Activated naive CD8-positive, alpha-beta T cell treated with anti-CD3 and anti-CD28 coated beads, Interleukin-2, amount 50 U/mL, for 16 hours (primary cell): ENCODE measurements at places on chromosomes 7 and 10.

DNA sequence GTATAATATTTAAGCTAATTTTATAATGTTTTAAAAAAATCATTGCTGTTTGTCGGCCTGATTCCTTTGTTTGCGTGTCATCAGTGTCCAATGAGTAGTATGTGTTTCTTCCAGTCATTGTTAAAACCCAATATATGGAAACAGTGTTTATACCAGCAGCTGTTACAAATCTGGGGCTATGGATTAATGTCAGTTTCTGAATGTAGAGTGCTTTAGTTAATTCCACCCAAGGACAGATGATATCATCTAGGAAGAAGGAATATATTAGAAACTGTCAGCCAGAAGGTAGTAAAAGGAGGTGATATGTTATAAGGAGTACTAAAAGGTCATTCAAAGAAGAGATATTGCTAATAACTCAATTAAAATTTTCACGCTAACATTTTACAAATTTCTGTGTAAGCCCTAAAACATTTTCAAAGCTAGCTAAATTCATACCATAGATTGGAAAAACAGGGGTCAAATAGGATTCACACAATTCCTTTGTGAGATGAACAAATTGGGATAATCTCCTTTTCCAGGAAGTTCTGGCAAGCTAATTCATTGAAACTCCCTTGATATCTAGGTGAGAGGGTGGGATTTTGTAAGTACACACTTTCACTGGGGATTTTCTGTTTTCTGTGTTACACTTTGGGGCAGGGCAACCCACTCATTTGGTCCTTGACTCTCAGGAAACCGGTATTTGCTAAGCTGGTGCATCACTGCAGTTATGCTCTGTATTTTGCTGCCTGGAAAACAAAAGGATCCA is 448.8 kb downstream of the LRMDA start:
- DNase-seq, result no peak

- DNase-seq, result no peak
Measured at GRCh38 chr10:28677888-28678686, 766 bp downstream of the BAMBI start.

DNA sequence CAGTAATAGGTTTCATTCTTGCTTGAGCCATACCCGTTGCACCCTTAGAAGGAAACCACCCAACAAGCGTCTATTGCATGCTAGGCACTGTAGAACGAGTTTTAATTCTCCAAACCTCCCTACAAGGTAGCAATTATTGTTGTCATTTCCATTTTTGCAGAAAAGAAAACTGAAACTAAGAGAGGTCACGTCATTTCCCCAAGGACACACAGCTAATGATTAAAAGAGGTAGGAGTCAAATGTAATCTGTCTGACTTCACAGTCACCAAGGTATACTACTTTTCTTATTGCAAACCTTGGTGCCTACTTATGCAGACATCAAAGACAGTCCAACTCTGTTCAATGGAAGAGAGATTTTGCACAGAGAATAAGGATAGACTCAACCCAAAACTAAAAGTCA is 49.1 kb upstream of the C1QL3 start:
- DNase-seq, result no peak

DNA sequence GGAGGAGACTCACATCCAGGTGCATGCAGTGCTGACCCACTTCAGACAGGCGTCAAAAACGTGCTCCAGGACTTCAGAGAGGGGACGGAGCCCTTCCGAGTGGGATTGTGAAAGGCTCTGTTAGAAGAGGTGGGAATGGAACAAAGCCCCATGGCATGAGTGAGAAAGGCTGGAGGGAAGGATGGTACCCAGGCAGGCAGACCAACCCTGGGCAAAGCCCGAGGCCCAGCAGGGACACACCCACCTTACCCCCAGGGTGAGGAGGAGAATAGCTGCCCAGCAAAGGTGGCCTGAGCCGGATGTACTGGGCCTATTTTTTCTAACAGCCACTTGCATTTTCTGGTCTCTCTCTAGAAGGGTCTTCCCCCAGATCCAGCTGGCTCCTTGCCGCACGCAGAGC is 14.8 kb downstream of the CHAT start:
- DNase-seq, result no peak

- DNase-seq, result no peak
Measured at GRCh38 chr7:138352570-138353461, 107.2 kb upstream of the TRIM24 start.

DNA sequence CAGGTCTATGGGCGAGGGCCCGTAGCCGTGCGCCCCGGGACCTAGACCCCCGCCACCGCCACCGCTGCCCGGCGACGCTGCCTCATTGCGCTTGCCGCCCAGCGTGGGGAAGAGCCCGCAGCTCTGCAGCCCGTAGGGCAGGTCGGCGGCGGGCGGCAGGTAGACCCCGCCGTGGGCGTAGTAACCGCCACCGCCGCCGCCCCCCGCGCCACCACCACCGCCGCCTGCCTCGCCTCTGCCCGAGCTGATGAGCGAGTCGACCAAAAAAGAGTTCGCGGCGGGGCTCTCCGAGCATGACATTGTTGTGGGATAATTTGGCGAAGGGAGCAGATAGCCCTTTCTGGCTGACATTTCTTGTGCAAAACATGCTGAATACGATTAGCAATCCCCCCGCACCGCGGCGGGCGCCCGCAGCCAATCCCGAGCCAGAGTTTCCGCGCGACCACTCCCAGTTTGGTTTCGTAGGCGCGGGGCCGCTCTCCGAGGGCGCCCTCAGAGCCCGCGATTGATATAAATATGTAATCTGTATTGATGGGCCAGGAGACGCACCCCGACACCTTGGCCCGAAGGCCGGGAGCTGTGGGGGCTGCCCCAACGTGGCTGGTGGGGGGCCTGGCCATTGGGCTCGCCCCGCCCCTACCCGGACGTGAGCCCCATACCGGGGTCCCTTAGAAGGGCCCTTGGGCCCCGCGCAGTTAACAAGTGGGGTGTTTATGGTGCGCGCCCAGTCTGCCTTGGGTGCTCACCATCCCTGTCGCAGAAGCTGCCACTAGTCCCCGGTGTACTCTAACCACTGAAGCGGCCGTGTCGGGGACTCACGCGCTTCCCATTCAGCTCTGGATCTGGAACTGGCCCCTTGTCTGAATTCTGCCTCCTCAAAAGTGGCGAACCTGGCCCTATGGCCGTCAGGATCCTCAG is at the start of gene HOXA10:
Gene HOXA10, minus strand, starts transcription at position 365 of the 918 bp plus-strand sequence. Its CDS starts 14 bp downstream, at position 351.
- no peak for DNase-seq

DNA sequence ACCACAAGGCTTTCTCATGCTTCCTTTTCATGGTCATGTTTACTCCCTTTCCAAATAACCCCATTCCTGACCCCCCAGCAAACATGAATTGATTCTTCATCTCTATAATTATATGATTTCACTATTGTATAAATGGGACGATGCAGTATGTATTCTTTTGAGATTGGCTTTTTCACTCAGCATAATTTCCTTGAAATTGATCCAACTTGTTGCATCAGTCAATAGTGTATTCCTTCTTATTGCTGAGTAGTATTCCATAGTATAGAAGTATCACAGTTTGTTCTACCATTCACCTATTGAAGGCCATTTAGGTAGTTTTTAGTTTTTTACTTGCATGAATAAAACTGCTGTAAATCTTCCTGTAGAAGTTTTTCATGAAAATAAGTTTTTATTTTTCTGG is 264.7 kb downstream of the BAMBI start:
- DNase-seq, result no peak

DNA sequence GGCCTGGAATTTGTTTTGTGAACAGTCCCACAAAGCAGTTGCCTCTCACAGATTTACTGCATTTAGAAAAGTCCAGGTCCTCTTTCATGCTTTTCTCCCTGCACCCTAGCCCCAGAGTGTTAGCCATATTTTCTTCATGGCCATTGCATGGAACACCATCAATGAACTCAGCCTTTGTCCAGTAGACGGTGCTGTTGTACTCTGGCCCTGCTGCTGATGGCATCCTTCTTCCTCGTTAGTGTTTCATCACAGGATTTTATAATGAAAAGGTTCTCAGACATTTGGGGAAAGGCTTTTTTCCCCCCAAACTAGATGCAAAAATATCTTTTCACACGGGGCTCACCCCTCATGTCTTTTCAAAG is 93.0 kb upstream of the SLC25A13 start:
- no peak for DNase-seq

DNA sequence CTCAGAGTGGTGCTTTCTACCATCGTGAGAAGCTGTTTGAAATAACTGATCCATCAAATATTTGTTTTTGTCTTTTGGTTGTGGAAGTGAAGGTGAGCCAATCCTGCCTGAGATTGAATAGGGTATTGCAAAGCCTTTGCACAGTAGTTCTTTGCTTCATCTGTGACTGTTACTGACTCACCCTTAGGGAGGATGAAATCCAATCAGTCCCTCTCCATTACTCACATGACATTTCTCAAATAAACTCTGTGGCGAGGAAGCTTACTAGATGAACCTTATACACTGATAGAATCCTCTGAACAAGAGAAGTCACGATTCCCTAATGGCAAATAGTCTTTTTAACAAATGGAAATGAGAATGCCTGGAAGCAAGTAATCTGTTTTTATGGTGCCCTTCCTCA is 31.9 kb downstream of the HEPACAM2 start:
- DNase-seq, result no peak

DNA sequence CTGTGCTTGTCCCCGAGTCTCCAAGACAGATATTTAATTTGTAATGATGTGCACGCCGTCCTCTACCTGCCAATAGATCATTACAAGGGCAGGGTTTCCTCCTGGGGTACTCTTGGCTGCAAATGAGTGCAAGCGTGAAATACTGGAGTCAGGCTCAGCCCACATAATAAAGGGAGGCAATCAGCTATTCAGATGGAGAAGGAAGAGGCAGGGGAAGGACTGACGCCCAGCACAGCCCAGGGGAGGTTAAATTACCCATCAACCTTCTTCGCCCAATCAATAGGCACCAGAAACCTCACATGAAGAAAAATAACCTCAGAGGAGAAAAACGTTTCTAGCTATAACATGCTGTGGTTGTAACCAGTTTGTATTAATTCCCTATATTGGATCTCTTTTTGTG is 544.9 kb upstream of the ADARB2 start:
- DNase-seq, result no peak

GRCh38 chr10:14123139-14123538 is 207.6 kb downstream of the FRMD4A start:
- no peak for DNase-seq

GRCh38 chr7:151309311-151309710 is 32.3 kb upstream of the NUB1 start:
- DNase-seq, result no peak

GRCh38 chr10:113071446-113071845 is 121.4 kb downstream of the TCF7L2 start:
- no peak for DNase-seq

DNA sequence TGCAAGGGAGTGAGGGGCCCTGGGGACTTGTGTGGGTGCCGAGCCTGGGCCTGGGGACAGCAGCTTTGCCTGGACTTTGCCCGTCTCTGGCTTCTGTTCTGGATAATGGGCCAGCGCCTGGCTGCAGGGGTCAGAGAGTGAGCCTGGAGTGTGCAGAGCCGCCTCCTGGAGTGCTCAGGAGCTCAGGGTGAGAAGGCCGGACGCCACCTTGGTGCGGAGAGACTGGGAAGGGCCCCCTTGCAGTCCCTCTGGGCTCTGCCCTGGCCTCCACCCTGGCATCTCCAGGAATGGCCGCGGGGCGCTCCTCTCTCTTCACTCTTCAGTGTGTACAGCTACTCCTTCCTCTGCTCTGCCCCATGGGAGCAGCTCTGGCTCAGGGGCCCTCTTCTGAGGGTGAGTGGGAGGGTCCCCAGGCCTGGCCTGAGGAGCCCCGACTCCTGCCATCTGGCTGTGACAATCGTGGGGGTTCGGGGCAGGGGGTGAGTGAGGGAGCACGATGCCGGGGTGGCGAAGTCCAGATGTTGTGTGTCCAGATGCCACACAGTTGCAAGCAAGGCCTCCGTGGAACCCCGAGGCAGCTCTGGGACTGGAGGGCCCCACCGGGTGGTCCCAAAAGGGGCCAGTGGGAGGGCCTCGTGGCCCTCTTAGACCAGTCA is 187.1 kb downstream of the DNAJB6 start:
- no peak for DNase-seq

DNA sequence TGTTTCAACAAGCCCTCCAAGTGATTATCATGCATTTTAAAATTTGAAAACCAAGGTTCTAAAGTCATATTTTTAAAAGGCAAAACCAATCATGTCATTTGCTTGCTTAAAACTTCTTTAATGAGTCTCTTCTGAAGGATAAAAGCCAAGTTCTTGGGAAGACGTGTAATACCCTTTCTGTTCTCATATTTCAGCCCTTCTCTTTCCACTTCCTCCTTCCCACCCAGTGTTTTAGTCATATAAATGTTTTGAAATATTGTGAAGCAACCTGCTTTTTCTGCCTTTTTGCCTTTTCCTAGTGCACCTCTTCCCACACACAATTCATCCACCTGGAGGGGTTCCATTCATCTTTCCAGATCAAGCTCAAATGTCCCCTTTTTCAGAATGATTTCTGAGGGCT is 211.1 kb upstream of the LRRTM3 start:
- DNase-seq, result no peak

GRCh38 chr7:2934984-2935740 is 91.1 kb upstream of the GNA12 start:
- DNase-seq, result no peak

GRCh38 chr10:34046506-34047034 is 712.1 kb upstream of the NRP1 start:
- DNase-seq, result no peak

- DNase-seq, result no peak
Measured at GRCh38 chr7:140054751-140055150, 8.0 kb downstream of the PARP12 start.

- no peak for DNase-seq
Measured at GRCh38 chr10:114938856-114939193, 830 bp downstream of the TRUB1 start.

DNA sequence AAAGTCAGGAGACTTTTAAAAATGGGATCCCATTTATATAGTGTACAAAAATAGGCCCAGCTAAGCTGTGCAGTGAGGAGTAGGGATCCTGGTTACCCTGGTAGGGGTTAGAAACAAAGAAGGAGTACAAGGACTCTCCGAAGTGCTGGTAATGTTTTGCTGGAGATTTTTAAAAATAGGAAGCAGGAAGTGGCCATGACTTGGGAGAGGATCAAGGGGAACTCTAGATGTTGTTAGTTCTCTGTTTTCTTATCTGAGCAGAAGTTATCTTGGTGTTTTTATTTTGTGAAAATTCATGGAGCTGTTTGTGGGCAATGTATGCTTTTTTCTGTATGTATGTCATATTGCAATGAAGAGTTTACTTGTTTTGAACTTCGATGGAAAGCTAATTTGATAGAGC is 373.9 kb downstream of the SFMBT2 start:
- no peak for DNase-seq

DNA sequence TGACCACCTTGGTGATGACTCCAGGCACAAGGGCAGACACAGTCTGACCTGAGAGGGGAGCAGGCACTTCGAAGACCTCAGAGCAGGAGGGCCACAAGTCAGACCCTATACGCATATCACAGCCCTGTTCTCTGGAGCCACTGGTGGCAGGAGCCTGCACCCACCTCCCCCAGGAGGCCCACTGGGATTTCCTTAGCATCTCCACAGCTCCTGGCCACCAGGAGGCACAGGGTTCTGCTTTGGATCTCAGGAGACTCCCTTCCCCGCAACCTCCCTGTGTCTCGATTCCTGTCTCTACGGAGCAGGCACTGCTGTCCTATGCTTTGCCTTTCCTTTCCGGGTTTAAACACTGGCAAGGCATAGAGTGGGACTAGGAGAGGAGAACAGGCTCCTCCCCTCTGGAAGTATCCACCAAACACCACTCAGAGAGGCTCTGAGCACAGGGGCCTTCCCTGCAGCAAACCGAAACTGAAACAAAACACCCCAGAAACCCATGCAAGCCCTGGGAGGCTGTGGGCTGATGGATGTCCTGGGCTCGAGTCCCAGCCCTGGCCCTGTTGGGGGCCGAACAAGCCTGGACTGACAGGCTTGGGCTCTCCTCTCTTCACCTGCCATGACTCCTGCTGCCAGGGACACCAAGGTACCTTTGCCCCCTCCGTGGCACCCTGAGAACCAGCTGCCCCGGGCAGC is 166.3 kb downstream of the NEURL1 start:
- DNase-seq, result peak; percentile 29
